ENCODE measurements at places on chromosomes 16 and 17.

DNA sequence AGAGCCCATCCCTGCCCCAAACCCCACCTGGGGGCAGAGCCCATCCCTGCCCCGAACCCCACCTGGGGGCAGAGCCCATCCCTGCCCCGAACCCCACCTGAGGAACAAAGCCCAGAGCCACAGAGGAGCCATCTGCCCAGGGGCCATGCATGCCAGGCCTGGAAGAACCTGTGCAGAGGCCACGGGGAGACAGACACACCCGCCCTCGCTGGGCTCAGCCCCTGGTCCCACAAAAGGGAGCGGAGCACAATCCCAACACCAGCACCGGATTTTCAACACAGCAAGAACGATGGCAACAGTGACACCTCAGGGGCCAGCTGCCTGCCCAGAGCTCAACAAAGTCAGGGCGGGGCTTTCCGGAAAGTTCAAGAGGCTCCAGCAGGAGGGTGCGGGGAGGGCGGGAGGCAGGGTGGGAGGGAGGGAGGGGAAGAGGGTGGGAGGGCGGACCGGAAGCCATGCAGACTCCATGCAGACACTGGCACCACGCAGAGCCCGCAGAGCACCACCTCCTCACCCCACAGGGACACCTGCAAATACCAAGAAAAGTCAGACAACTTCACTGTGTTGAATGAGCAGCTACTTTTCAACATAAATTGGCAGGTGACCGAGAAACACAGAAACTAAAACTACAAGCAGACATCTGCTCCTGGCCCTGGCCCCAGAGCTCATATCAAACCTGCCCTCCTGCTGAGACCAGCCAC lies 27.9 kb upstream of the C16orf95 start:
- no peak for DNase-seq

DNA sequence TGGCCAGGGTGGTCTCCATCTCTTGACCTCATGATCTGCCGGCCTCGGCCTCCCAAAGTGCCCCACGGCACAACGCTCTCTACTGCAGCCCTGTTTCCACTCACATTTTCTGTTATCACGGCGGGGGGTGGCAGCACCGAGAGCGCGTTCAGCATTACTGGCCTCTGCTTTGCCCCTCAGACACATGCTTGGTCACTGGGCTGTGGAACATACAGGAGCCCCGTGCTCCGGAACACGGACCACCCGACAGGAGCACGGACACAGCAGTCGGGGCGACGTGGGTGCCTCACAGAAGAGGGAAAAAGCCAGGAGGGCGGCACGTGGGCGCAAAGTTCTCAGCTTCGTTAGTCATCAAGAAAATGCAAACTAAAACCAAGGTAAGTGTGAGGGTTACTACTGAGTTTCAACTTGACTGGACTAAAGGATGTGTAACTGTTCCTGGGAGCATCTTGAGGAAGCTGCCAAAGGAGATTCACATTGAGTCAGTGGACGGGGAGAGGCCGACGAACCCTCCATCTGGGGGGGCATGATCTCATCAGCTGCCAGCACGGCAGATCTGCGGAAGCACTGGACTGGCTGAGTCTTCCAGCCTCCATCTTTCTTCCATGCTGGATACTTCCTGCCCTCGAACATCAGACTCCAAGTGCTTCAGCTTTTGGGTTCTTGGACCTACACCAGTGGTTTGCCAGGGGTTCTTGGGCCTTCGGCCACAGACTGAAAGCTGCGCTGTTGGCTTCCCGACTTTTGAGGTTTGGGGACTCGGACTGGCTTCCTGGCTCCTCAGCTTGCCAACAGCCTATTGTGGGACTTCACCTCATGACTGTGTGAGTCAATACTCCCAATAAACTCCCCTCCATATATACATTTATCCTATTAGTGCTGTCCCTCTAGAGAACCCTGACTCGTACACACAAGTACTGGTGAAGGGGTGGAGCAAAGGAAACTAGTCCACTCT lies 106.8 kb downstream of the ZNF778 start:
- peak; percentile 91 for DNase-seq

DNA sequence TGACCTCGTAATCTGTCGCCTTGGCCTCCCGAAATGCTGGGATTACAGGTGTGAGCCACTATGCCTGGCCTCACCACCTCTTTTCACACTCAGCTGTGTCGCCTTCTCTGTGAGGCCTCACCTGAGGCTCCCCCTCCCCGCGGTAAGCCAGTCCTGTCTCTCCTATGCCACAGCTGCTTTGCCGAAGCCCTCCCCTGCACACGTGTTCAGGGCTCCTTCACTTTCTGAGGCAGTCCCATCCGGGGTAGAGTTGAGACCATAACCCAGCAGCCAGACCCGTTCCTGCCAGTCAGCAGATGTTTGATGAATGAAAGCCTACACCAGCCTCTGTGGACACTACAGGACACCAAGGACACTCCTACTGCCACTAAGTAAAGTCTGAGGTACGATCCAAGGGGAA lies 10.6 kb downstream of the USP7 start:
- DNase-seq, result no peak

DNA sequence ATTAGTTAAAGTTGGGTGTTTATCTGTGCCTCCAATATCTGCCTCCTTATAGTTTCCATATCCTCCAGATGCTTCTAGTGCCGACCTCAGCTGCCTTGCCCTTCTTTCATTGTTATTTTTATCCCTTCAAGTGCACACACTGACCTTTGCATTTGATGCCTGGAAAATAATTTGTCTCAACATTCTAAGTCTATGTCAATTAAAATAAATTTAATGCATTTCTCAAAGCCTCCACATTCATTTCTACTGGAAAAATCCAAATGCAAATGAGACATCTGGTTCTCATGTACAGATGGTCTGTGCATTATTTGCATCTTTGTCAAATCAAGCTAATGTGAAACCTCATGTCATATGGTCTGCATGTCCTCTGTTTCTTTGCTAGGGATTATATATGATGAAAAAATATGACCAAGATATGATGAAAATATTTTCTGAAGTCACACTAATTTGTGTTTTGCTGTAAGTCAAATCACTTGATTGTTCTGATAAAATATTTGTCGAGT lies 61.4 kb downstream of the TMEM100 start:
- no peak for DNase-seq

DNA sequence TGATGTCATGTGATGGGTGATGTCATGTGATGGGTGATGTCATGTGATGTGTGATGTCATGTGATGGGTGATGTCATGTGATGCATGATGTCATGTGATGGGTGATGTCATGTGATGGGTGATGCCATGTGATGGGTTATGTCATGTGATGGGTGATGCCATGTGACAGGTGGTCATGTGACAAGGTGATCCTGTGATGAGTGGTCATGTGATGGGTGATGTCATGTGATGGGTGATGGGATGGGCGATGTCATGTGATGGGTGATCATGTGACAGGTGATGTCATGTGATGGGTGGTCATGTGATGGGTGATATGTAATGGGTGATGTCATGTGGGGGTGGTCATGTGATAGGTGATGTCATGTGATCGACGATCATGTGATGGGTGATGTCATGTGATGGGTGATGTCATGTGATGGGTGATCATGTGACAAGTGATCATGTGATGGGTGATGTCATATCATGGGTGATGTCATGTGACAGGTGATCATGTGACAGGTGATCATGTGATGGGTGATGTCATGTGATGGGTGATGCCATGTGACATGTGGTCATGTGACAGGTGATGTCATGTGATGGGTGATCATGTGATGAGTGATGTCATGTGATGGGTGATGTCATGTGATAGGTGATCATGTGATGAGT lies 17.2 kb downstream of the CD300LB start:
- DNase-seq, result no peak

DNA sequence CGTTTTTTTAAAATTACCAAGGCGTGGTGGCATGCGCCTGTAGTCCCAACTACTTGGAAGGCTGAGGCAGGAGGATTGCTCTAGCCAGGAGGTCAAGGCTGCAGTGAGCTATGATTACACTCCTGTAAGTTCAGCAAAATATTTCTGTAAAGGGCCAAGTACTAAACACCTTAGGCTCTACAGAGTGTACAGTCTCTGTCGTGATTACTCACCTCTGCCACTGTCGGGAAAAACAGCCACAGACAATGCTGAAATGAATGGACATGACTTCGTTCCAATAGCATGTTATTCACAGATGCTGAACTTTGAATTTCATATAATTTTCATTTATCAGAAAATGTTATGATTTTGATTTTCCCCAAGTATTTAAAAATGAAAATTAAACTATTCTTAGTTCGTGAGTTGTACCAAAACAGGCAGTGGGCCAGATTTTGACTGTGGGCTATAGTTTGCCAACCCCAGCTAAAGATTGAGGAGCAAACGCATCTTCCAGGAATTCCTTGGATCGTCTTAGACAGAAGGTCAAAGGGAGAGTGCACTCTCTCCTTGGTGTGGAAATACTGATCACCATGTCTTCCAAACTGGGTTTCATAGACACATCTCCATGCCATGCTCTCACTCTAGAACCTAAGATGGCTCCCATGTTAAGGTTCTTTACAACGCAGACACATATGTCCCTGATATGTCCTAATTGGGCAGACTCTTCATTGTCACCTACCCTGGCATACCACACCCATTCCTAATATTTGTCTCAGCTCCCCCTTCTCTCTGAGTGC lies 89.5 kb downstream of the MARF1 start:
- no peak for DNase-seq

GRCh38 chr16:54750249-54750648 lies 180.4 kb upstream of the IRX5 start:
- no peak for DNase-seq

GRCh38 chr16:30998852-30999761 lies 11.3 kb downstream of the STX1B start:
- no peak for DNase-seq

DNA sequence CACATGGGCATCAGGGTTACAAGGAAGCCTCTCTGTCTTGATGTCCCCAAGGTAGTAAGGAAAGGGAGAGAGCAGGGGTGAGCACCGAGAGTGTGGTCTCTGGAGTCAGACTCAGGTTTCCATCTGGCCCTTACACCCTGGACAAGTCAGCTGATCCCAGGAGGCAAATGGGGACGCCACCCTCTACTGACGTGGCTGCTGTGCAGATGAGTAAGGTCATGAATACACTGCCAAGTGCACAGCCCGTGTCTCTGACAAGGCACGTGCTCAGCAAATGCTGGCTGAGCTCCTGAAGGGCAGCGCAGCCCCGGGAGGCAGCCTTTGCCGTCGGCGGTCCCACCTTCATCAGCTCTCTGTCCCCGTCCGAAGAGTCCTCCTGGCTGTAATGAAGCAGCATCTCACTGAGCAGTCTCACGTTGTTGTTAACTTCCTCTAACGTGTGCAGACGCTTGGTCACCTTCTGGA lies 19.4 kb downstream of the GGA3 start:
- peak; percentile 46 for DNase-seq

- no peak for DNase-seq
Measured at GRCh38 chr16:50272111-50272571, 5.8 kb downstream of the ADCY7 start.

DNA sequence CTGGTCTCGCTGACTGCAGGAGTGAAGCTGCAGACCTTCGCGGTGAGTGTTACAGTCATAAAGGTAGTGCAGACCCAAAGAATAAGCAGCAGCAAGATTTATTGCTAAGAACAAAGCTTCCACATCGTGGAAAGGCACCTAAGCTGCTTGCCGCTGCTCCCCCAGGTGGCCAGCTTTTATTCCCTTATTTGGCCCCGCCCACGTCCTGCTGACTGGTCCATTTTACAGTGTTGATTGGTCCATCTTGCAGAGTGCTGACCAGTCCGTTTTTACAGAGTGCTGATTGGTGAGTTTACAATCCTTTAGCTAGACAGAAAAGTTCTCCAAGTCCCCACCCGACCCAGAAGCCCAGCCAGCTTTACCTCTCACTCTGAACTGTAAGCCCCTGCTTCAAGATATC lies 227.8 kb downstream of the ABCC12 start:
- no peak for DNase-seq

DNA sequence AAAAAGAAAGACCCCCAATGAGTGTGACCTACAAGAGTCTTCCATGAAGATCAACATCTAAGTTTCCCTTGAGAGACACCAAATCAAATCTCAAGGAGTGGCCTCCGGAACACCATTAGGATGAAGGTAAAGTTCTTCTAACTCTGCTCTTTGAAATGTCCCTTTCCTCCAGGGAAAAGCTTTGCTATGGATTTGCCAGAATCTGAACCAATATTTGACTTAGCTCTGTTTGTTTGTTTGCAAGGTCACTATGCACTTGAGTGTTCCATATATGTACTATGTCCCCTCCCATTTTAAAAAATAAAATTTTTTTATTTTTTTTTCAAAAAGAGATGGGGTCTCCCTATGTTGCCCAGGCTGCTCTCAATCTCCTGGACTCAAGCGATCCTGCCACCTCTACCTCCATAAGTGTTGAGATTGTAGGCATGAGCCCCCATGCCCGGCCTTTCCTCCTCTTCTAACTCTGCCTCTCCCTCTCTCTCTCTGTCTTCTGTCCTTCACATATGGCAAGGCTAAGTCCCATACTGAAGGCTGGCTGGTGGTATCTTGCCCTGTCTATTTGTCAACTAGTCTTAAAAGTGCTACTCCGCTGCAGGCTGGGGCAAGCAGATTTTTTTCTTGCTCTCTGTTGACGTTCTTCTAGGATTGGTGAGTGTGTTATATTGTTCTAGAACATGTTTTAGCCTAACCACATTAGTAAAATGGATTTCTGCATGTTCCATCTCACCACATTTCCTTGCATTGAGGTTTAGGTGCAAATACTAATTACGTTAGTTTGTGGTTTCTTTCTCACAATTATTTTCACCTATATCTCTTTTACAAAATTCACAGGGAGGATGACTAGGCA lies 276.7 kb upstream of the DYNLRB2 start:
- DNase-seq, result no peak

DNA sequence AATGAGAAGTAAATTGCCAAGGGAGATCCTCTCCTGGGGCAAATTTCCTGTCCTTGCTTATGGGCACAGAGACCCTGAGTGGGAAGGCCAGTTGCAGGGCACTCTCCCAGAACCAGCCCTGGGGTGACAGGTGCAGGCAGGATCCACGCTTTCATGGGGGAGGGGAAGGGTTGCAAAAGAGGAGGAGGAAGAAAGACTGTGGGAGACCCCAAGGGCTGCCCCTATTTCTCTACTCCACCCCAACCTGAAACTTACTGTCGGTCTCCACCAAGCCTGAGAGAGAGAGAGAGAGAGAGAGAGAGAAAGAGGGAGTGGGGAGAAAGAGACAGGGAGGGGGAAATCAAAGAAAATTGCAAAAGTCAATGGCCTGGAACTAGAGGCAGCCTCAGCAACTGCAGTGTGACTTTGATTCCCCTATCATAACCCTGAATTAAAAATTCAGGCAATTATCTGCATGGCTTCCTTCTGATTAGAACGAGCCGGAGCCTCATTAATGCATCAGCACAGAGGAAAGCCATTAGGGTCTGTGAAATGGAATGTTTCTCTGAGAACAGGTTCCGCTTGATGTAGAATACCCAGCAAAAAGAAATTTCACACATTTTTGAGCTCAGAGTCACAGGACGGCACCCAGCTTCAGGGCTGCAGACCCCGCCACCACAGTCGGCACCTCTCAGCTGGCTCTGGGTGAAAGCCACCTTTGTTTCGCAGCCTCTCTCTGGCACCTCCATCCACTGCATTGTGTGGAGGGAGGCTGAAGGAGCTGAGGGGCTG lies 45.1 kb upstream of the HNF1B start:
- DNase-seq, result no peak

- no peak for DNase-seq
Measured at GRCh38 chr17:20235747-20236146, 226.6 kb downstream of the SPECC1 start.

- no peak for DNase-seq
Measured at GRCh38 chr16:68377667-68378393, 67.0 kb downstream of the PRMT7 start.

GRCh38 chr16:83128041-83128440 lies 501.3 kb downstream of the CDH13 start:
- no peak for DNase-seq

Data from HCEC 1CT (cell line).